Activated naive CD8-positive, alpha-beta T cell treated with anti-CD3 and anti-CD28 coated beads for 36 hours (primary cell): ENCODE measurements at places on chromosomes 12 and 14. TPM values are rescaled to one million over a fixed set of nuclear protein-coding genes. Genes with fewer than 3 reads are reported as not detected.

The GARIN6 gene
- total RNA-seq: not detected

The SYCP3 gene
- total RNA-seq: 0.22 TPM

DNA sequence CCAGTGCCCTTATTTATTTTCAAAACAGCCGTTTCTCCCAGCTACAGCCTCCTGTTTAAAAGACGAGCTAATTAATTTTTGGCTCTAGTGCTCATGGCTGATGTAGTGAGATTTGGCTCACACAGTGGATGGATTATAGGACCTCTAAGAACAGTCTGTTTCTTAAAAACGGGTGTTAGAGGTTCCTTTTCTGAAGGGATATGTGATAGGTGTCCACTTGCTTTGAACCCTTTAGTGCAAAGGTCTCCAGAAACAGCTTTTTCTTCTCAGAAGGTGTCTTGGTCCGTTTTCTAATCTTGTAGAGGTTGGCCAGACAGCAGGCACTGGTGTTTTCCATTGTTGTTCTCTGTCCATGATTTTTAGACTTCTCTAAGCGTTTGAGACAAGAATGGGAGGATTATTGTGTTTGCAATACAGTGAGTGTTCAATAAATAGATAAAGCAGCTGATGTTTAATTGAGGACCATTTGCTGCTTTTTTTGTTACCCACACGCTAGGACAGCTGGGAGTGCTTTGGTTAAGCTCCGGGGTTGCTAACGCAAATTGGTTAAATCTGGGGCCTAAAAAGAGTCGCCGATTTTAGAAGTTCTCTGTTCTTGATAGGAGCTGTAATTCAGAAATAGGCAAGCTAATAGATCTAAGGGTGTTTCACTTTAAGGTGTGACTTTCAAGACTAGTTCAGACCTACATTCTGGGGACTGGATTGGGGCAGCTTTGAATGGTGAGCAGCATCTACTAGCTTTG is 1.0 kb downstream of the BORCS5 start:
- DNase-seq: no peak
- H3K4me1 ChIP-seq: peaks cover 35% of the 10 kb centered on the region
- H3K27ac ChIP-seq: peak overlapping the region; percentile 96
- peaks cover 5% of the 10 kb centered on the region for H3K36me3 ChIP-seq

DNA sequence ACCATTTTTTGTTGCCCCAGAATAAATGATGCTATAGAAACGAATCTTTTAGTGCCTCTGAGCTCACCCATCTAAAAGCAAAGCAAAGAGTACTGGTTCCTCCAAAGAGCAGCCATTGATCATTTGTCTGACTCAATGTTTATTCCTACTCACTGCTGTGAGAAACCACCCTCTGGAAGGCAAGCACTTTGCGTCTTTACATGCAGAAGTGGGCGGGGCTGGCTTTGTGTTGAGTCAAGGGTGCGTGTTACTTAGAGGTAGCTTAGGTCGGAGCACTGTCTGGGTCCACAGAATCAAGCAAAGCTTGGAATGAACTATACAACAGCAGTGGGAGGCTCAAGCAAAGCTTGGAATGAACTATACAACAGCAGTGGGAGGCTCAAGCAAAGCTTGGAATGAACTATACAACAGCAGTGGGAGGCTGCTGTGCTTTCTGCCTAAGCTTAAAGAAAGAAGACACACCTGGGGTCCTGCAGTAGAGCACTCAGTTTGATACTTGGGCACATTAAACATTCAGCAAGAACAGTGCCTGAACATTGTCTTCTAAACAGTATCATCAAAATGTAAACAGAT is 77.2 kb upstream of the PRICKLE1 start:
- no peak for DNase-seq
- H3K36me3 ChIP-seq: no peaks in the 10 kb centered on the region
- H3K4me3 ChIP-seq: no peak overlapping the region
- no peaks in the 10 kb centered on the region for H3K4me1 ChIP-seq
- no peaks in the 10 kb centered on the region for H3K27me3 ChIP-seq
- H3K27ac ChIP-seq: no peak overlapping the region

- DNase-seq: no peak
- no peak overlapping the region for H3K27ac ChIP-seq
- peaks cover 6% of the 10 kb centered on the region for H3K36me3 ChIP-seq
- no peaks in the 10 kb centered on the region for H3K27me3 ChIP-seq
- H3K4me1 ChIP-seq: peaks cover 2% of the 10 kb centered on the region
These were observed 126.9 kb downstream of the GPHN start for GRCh38 chr14:66634876-66635275.

DNA sequence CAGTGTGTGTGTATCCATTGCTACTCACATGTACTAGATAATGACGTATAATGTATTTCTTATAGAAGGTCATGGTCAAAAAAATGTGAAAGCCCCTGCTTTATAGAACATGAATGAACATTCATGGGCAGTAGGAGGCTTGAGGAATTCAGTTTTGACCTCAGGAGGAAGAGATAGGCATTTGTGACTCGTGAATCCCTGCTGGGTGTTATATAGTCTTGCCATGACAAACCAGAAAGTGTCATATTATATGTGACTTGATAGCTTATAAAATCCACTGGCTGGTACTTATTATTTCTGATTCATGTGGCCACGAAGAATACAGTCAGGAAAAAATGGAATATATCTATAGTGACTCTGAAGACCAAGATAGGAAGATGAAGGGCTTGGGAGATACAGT is 287.6 kb downstream of the CEP128 start:
- no peak overlapping the region for H3K27ac ChIP-seq
- no peaks in the 10 kb centered on the region for H3K4me1 ChIP-seq
- peaks cover 18% of the 10 kb centered on the region for H3K36me3 ChIP-seq
- no peak overlapping the region for H3K4me3 ChIP-seq
- no peaks in the 10 kb centered on the region for H3K27me3 ChIP-seq
- DNase-seq: no peak

GRCh38 chr12:48881686-48882314 is 16.1 kb upstream of the RND1 start:
- H3K36me3 ChIP-seq: no peaks in the 10 kb centered on the region
- H3K27ac ChIP-seq: no peak overlapping the region
- H3K27me3 ChIP-seq: peaks cover 28% of the 10 kb centered on the region
- DNase-seq: no peak
- peaks cover 4% of the 10 kb centered on the region for H3K4me1 ChIP-seq

DNA sequence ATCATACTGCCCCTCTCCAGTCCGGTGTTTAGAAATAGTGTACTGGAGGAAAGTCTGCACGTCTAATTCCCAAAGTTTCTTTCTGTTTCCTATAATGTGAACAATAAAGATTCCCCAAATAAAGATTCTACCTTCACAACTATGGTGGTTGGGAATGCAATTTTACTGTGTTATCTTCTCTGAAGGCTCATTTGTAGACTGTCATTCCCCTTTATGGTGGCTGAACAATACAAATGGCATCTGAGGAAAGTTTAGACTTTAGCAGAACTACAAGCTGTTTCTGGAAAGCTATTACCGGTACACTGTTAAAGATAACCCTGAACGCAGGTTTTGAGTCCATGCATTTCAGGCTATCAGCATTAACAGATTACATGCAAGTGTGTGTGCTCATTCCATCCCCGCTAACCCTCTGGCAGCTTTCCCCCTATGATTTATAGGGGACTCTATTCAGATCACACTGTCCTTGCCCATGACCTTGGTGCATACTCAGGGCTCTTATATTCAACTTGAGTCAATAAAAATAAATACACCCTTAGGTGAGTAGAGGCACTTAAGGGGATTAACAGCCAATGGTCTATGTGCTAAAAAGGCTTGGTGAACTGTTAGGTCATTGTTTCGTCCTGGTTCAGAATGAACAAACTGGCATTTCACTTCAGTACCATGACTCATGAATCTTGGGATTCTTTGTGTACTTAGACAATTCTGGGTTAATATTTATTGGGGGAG is 60.7 kb upstream of the PYGL start:
- no peak overlapping the region for H3K4me3 ChIP-seq
- H3K27ac ChIP-seq: no peak overlapping the region
- H3K27me3 ChIP-seq: no peaks in the 10 kb centered on the region
- no peak for DNase-seq
- H3K4me1 ChIP-seq: peaks cover 5% of the 10 kb centered on the region

DNA sequence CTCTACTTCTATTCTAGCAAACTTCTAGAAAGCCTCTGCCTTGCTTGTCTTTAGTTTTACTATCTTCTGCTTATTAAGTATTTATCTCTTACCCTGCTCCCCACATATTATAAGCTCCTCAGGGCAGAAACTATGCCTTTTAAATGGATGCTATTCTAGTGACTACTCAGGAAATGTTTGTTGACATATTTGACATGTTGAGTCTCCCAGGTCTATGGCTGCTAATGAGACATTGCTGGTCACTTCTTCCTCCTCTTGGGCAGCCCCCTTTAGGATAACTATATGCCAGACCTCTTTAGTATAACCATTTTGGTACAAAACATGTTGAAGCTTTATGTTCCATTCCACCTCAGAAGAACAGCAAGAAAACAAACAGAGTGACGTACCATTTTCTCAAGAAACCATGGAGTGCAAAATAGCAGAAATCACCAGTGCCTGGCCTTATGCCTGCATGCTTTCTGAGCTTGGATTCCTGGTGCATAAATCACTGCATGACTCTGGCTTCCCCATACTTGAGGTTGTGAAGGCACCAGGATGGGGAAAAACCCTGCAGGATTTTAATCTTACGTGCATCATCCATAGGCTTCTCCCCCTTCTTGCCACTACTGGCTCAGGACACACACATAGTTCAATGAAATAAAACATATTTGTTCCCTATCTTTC is 202.6 kb downstream of the TMX1 start:
- no peaks in the 10 kb centered on the region for H3K4me1 ChIP-seq
- no peak for DNase-seq
- no peaks in the 10 kb centered on the region for H3K36me3 ChIP-seq
- no peak overlapping the region for H3K27ac ChIP-seq
- peaks cover 22% of the 10 kb centered on the region for H3K27me3 ChIP-seq

DNA sequence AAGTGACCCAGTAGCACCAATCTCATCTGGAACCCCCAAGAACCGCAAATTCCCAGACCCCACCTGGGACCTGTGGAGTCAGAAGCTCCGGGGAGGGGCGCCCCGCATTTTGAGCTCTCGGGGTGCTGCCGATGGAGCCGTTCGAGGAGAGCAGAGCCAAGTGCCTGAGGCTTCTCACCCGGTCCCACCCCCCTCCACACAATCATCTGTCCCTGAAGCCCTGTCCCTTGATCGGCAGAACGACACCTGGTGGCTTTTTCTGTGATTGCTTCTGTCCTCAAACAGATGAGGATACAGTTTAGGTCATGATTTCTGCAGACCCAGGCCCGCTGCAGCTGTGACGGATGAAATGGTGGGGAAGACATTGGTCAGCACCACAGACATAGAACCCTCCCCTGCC is 74.7 kb downstream of the NOC4L start:
- no peak overlapping the region for H3K27ac ChIP-seq
- H3K36me3 ChIP-seq: no peaks in the 10 kb centered on the region
- no peak overlapping the region for H3K4me3 ChIP-seq
- peaks cover 16% of the 10 kb centered on the region for H3K27me3 ChIP-seq
- no peak for DNase-seq
